ENCODE measurements at places on chromosomes 13 and 19.

GRCh38 chr19:3148503-3148902 lies 12.7 kb downstream of the GNA15 start:
- H3K36me3 ChIP-seq = no peaks in the 10 kb centered on the region
- H3K4me1 ChIP-seq = no peaks in the 10 kb centered on the region
- H3K4me3 ChIP-seq = no peak overlapping the region
- no peak for DNase-seq

GRCh38 chr19:4068047-4068966 lies 1.6 kb upstream of the ZBTB7A start:
- H3K27me3 ChIP-seq = no peaks in the 10 kb centered on the region
- H3K36me3 ChIP-seq = no peaks in the 10 kb centered on the region
- DNase-seq = no peak
- H3K4me1 ChIP-seq = peaks cover 13% of the 10 kb centered on the region
- H3K4me3 ChIP-seq = peak overlapping the region; percentile 99

GRCh38 chr19:48837051-48837524 lies 797 bp upstream of the HSD17B14 start:
- no peaks in the 10 kb centered on the region for H3K27me3 ChIP-seq
- no peaks in the 10 kb centered on the region for H3K36me3 ChIP-seq
- H3K4me1 ChIP-seq = peaks cover 12% of the 10 kb centered on the region
- H3K27ac ChIP-seq = peak overlapping the region; percentile 88

- no peak for DNase-seq
- no peaks in the 10 kb centered on the region for H3K36me3 ChIP-seq
- no peak overlapping the region for H3K4me3 ChIP-seq
Observed at GRCh38 chr19:6674868-6675305, 4.9 kb upstream of the TNFSF14 start.

DNA sequence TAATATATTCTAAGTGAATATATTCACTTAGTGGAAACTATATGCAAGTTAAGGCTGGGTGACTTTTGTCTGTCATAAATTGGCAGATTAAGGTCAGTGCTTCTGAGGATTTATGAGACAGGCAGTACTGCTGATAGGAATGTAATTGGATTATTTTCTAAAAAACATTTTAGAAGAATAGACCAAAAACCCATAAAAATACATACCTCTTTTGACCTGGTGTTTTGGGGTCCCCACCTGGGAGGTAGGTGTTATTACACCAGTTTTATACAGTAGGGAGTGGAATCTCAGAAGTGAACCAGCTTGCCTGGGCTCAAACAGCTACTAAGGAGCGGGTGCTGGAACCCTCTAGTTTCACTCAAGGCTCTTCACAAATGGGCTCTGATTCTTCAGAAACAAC lies 25.3 kb downstream of the COG3 start:
- no peak for DNase-seq
- H3K36me3 ChIP-seq = peaks cover 17% of the 10 kb centered on the region
- H3K4me3 ChIP-seq = no peak overlapping the region
- no peaks in the 10 kb centered on the region for H3K27me3 ChIP-seq
- no peak overlapping the region for H3K27ac ChIP-seq
- no peaks in the 10 kb centered on the region for H3K4me1 ChIP-seq

DNA sequence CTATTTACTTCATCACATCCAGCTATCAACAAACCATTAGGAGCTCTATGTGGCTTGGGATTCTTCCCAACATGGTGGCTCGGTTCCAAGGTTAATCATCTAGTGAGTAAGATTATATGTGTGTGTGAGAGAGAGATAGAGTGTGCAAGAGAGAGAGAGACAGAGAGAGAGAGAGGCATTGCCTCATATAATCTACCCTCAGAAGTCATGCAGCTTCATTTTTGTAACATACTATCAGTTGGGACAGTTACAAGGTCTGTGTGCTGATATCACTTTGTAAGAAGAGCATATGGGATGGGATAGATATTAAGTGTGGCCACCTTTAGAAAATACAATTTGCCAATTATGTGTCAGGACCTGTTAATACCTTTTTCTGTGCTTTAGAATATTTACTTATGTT lies 104.1 kb downstream of the NDFIP2 start:
- H3K36me3 ChIP-seq = no peaks in the 10 kb centered on the region
- H3K27me3 ChIP-seq = no peaks in the 10 kb centered on the region
- no peak overlapping the region for H3K27ac ChIP-seq

DNA sequence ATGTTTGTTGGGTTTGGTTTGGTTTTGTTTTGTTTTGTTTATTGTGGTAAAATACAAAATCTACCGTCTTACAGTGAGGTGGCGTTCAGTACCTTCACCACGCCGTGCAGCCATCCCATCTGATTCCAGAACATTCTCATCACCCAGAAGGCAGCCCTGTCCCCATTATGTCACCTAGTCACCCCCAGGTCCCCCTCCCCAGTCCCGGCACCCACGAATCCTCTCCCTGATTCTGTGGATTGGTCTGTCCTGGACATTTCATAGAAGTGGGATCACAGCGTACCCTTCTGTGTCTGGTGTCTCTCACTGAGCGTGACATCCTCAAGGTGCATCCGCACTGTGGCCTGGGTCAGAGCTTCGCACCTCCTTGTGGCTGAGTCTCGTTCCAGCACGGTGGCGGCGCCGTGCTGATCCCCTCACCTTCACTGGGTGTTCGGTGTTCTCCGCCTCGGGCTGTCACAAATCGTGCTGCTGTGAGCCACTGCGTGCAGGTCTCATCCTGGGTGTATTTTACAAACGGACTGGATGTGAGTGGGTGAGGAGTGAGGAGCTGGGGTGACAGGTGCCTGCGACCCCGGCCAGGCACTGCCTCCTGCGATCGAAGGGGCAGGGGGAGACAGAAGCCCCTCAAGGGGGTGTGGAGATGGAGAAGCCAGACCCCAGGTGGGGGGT lies 580 bp upstream of the TEKTIP1 start:
- peaks cover 23% of the 10 kb centered on the region for H3K36me3 ChIP-seq
- H3K4me1 ChIP-seq = peaks cover 7% of the 10 kb centered on the region
- H3K27ac ChIP-seq = no peak overlapping the region
- no peak overlapping the region for H3K4me3 ChIP-seq

DNA sequence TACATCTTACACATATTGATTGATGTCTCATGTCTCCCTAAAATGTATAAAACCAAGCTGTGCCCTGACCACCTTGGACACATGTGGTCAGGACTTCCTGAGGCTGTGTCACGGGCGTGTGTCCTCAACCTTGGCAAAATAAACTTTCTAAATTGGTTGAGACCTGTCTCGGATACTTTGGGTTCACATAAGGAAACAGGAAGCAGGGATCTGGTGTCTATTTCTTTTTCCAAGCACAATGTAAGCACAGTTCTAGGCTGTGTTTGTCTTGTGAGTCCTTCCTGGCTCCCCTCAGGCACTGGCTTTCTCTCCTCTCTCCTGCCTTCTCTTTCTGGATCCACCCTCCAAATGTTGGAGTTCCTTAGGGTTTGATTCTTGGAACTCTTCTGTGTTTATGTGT lies 27.6 kb upstream of the TPT1 start:
- peaks cover 9% of the 10 kb centered on the region for H3K4me1 ChIP-seq
- H3K4me3 ChIP-seq = no peak overlapping the region
- H3K27ac ChIP-seq = no peak overlapping the region
- DNase-seq = no peak

DNA sequence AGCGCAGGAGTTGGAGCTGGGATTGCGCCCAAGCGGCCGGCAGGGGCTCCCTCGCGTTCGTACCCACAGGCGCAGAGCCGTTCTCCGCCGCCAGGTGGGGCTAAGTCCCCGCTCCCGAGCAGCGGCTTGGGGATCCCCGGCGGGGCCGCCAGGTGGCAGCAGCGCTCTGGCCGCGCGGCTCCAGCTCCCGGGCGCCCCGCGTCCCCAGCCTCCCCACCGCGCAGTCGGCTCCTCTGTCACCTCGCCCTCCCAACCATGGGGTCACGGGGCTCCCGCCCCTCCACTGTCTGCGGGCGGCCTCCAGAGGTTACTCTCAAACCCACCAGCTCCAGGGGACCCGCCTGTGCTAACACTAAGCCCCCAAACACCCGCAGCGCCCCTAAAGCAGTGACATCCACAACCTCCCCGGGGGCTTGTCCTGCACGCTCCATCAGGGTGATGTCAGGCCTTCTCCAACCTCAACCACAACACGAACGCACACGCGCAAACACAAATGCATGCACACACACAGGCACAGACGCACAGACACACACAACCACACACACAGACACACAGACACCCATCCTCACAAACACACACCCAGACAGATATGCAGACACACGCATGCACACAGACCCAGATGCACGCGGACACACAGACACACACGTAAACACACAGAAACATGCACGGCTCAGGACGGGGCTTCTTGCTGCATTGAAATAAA lies 18.4 kb upstream of the KCTD15 start:
- H3K27me3 ChIP-seq = no peaks in the 10 kb centered on the region
- DNase-seq = no peak
- H3K27ac ChIP-seq = no peak overlapping the region
- H3K4me3 ChIP-seq = peak overlapping the region; percentile 25

DNA sequence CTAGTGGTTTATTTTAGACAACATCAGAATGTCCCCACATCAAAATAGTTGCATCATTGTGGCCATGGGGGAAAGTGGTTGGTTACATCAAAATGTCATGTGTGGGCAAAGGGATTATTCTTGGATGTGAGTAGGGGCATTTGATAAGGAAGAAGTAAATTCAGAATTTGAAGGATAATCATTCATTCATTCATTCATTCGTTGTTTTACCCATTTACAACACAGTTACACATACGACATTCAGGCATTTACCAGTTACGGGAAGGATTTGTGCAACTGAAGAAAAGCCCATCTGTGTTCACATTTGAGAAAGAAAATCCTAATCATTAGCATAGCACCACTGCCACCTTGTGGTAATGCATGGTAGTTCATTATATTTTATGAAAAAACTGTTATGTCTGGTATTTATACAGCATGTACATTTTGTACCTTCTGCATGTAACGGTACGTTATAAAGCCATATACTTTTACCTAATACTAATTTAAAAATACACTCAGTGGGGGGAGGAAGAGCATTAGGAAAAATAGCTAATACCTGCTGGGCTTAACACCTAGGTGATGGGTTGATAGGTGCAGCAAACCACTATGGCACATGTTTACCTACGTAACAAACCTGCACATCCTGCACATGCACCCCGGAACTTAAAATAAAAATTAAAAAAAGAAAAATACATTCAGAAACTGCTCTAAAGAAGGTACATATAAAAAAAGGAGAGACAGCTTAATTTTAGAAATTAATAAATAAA lies 62.1 kb downstream of the DGKH start:
- H3K4me3 ChIP-seq = no peak overlapping the region
- no peak overlapping the region for H3K27ac ChIP-seq
- no peak for DNase-seq
- no peaks in the 10 kb centered on the region for H3K27me3 ChIP-seq
- peaks cover 4% of the 10 kb centered on the region for H3K4me1 ChIP-seq
- no peaks in the 10 kb centered on the region for H3K36me3 ChIP-seq

- no peak overlapping the region for H3K4me3 ChIP-seq
- H3K27ac ChIP-seq = no peak overlapping the region
- no peaks in the 10 kb centered on the region for H3K36me3 ChIP-seq
- DNase-seq = no peak
- no peaks in the 10 kb centered on the region for H3K27me3 ChIP-seq
Observed at GRCh38 chr13:70311191-70311590, 202.9 kb upstream of the KLHL1 start.

DNA sequence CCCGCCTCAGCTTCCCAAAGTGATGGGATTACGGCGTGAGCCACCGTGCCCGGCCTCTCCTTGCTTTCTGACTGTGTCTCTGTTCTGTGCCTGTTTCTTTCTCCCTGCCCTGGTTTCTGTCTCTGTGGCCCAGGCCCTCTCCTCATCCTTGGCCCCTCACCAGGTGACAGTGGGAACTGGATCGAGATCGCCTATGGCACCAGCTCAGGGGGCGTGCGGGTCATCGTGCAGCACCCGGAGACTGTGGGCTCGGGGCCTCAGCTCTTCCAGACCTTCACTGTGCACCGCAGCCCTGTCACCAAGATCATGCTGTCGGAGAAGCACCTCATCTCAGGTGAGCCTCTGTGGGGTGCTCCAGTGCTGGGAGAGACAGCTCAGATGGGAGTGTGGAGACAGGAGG lies 9.9 kb downstream of the SHKBP1 start:
- H3K4me1 ChIP-seq = no peaks in the 10 kb centered on the region
- DNase-seq = no peak
- peaks cover 32% of the 10 kb centered on the region for H3K36me3 ChIP-seq
- no peak overlapping the region for H3K4me3 ChIP-seq

- H3K4me1 ChIP-seq = no peaks in the 10 kb centered on the region
- H3K4me3 ChIP-seq = no peak overlapping the region
- no peaks in the 10 kb centered on the region for H3K36me3 ChIP-seq
- H3K27me3 ChIP-seq = no peaks in the 10 kb centered on the region
Observed at GRCh38 chr13:42395086-42395821, 123.3 kb downstream of the AKAP11 start.

- H3K4me3 ChIP-seq = peak overlapping the region; percentile 73
- no peak for DNase-seq
- peak overlapping the region; percentile 96 for H3K27ac ChIP-seq
- H3K27me3 ChIP-seq = no peaks in the 10 kb centered on the region
Observed at GRCh38 chr19:56314018-56314380, 640 bp downstream of the ZSCAN5A start.

- peaks cover 7% of the 10 kb centered on the region for H3K4me1 ChIP-seq
- H3K27ac ChIP-seq = no peak overlapping the region
- H3K27me3 ChIP-seq = no peaks in the 10 kb centered on the region
- no peak for DNase-seq
Observed at GRCh38 chr19:45154064-45154827, 6.5 kb downstream of the NKPD1 start.

GRCh38 chr19:21087871-21088270 lies 5.9 kb downstream of the ZNF714 start:
- no peaks in the 10 kb centered on the region for H3K4me1 ChIP-seq
- H3K4me3 ChIP-seq = no peak overlapping the region
- H3K27me3 ChIP-seq = no peaks in the 10 kb centered on the region

- no peak overlapping the region for H3K4me3 ChIP-seq
- H3K36me3 ChIP-seq = no peaks in the 10 kb centered on the region
- H3K4me1 ChIP-seq = no peaks in the 10 kb centered on the region
- H3K27me3 ChIP-seq = no peaks in the 10 kb centered on the region
- DNase-seq = no peak
- no peak overlapping the region for H3K27ac ChIP-seq
Observed at GRCh38 chr13:29909081-29909730, 58.8 kb upstream of the UBL3 start.

GRCh38 chr19:38247126-38247525 lies 9.0 kb downstream of the PPP1R14A start:
- DNase-seq = no peak
- H3K36me3 ChIP-seq = no peaks in the 10 kb centered on the region
- no peaks in the 10 kb centered on the region for H3K27me3 ChIP-seq
- H3K4me3 ChIP-seq = peak overlapping the region; percentile 43
- peak overlapping the region; percentile 95 for H3K27ac ChIP-seq

- peak overlapping the region; percentile 71 for H3K4me3 ChIP-seq
- H3K36me3 ChIP-seq = peaks cover 11% of the 10 kb centered on the region
- peak overlapping the region; percentile 76 for H3K27ac ChIP-seq
- H3K27me3 ChIP-seq = no peaks in the 10 kb centered on the region
- H3K4me1 ChIP-seq = peaks cover 38% of the 10 kb centered on the region
Observed at GRCh38 chr19:44757735-44758505, 9.4 kb downstream of the BCL3 start.

- no peak for DNase-seq
- no peaks in the 10 kb centered on the region for H3K27me3 ChIP-seq
- H3K36me3 ChIP-seq = no peaks in the 10 kb centered on the region
- H3K27ac ChIP-seq = no peak overlapping the region
- H3K4me1 ChIP-seq = peaks cover 16% of the 10 kb centered on the region
Observed at GRCh38 chr13:45994752-45995151, 57.8 kb downstream of the ZC3H13 start.

Measured in thoracic aorta (tissue), 2 donors.